ENCODE measurements at places on chromosomes 13 and 19. TPM values are rescaled to one million over a fixed set of nuclear protein-coding genes. Genes with fewer than 3 reads are reported as not detected.

PABPC3 gene
- 0.06 TPM for polyA plus RNA-seq

DNA sequence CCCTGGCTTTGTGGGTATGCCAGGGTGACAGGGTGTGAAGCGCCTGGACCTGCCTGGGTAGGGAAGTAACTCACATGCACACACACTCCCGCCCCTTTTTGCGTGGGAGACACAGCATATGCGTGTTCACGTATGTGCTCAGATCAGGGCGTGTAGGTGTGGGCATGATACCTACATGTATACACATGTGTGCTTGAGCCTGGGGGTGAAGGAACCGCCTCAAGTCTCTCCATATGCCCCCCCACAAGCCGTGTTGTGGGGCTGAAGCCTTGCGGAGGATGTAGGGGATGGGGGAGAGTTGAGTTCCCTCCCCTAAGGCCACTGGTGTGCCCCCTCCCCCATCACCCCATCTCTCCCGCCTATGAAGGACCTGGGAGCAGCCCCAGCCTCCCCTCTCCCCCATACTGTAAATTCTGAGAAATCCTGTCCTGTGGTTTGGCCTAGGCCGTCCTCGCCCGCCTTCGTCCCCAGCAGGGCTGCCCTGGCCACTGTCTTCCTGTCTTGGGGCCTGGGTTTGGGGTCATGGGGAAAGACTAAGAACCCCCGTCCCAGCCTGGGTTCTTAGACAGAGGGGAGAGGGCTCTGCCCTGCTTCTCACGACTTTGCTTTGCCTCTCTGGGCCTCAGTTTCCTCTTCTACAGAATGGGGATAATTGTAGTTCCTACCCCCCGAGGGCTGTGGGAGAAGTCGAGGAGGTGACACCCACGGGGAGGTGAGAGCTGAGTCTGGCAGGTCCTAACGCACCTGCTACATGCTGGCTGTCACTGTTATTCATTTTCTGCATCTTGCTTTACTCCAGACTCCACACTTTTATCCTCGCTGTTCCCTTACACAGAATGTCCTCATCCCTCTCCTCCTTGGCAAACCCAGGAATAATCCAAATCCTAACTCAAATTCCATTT is 14.3 kb downstream of the ACTL9 start:
- no peak for DNase-seq

DNA sequence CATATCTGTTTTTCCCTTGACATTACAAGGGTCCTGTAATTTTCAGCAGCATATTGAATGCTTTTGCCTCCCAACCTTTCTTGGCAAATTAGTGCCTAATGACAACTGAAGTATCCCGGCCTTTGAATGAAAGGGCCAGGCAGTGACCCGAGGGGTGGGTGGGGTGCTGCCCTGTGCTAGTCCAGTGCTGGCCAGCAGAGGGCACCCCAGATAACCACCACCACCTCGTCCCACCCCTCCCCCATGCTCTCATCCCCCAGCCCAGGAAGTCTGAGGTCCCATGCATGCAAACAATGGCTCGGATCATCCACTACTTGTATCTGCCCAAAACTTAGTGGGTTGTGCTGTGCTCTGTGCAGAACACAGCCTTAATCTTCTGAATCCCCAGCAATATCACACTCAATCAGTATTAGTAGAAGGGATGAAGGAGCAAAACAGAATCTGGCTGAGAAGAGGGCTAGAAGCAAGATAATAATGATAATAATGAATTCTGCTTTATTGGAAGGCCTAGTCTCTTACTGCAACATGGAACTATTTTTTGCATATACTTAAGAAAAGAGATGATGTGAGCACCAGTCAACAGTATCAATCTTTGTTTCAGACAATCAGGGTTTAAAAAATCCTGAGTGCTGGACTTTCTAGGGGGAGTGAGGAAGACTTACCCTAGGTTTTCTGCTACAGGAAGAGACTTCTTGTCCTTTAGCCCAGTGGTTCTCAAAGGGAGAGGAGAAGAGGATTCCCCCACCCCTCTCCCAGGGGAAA is 3.8 kb downstream of the ATP12A start:
- DNase-seq: peak; percentile 64

- DNase-seq: peak; percentile 78
Observed at GRCh38 chr19:4352701-4353121, 9.3 kb downstream of the MPND start.

GRCh38 chr13:100544866-100545683 is 43.5 kb downstream of the GGACT start:
- DNase-seq: no peak

Measured in cardiac muscle cell (in vitro differentiated cells and primary cell).